Naive thymus-derived CD4-positive, alpha-beta T cell (primary cell): ENCODE measurements at places on chromosomes 11 and 22. TPM values are rescaled to one million over a fixed set of nuclear protein-coding genes. Genes with fewer than 3 reads are reported as not detected.

- no peak for DNase-seq
Measured at GRCh38 chr11:6356503-6357055, 33.7 kb upstream of the SMPD1 start.

- no peak for DNase-seq
Measured at GRCh38 chr11:10499874-10500601, 40.9 kb downstream of the RNF141 start.

DNA sequence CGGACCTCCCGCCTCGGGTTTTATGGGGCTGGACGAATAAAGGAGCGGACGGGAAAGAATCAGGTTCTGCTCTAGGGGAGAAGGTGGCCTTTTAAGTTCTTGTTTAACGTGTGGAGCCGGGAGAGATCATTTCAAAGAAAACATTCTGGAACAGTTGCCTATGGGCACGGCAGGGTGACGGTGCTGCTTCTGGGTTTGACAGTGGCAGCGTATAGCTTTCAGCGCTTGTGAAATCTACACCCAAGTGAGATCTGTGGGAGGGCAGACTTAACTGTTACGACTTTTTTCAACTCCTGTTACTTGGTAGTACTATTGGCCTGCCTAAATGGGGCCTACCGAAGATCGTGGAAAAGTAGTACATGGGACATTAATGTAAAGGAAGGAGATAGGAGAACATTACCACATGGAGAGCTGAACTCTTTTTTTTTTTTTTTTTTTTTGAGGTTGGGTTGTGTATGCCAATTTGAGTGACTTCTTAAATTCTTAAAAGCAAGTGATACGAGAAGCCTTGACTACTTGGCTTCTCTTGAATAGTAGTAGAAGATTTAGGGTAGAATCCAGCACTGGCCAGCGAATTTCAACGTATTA is 743 bp downstream of the USP47 start:
- DNase-seq, result no peak

- no peak for DNase-seq
Measured at GRCh38 chr11:128881221-128881620, 9.9 kb upstream of the KCNJ5 start.

The C11orf16 gene
- total RNA-seq, result not detected

DNA sequence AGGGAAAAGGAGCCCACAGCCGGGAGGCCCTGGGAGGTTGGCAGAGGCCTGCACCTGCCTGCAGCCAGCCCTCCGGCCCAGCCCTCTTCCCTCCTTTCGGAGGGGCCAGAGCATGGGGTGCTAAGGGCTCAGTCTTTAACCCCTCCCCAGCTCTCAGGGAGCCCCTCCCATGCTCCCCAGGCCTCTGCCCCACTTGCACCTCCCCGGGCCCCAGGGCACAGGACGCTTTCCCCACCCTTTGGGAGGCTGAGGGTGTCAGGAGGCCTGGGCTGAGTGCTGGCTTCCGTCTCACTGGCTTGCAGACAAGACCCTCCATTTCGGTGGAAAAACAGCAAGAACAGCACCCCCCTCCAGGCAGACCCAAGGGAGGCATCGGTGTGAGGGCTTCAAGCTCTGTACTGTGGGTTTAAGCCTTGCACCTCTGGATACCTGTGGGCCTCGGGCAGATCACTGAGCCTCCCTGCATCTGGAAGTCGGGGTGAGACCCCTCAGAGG is 7.3 kb downstream of the ASCL2 start:
- DNase-seq, result no peak

DNA sequence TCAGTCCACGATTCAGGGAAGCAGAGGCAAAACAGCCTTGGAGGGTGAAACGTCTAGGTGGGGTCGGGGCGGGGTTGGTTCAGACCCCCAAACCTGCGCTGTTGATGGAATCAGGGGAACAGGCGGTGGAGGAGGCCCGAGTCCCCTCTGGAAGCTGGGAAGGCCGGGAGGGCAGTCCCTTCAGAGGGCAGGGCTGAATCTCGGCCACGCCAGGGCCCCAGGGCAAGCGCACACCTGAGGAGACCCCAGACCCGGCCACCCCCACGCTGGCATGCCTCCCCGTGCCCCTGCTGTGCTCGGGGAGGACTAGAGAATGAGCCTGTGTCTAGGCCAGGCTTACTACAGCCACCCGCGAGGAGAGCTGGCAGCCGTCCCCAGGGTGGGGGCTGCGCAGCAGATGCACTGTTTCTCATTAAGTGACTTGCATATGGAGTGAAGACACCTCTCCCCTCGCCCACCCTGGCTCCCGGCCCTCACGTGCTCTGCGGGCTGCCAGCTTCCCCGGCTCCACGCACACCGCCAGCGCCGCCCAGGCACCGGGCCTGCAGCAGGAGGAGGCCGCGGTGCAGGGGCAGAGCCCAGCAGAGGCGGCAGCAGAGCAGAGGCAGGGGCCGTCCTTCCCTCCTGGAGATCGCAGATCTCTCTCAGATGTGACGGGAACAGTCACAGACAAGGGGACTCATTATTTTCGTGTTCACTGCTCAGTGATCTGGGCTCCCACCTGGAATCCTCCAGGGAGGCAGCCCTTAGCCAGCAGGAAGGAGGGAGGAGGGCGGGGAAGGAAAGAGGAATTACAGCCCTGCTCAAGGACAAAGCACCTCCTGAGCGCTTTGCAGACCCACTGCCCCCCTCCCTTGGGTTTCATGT is 47.1 kb upstream of the OPCML start:
- no peak for DNase-seq

- DNase-seq, result no peak
Measured at GRCh38 chr22:43479301-43479950, 67.6 kb downstream of the MPPED1 start.
